ENCODE measurements at places on chromosomes 5 and 9.

DNA sequence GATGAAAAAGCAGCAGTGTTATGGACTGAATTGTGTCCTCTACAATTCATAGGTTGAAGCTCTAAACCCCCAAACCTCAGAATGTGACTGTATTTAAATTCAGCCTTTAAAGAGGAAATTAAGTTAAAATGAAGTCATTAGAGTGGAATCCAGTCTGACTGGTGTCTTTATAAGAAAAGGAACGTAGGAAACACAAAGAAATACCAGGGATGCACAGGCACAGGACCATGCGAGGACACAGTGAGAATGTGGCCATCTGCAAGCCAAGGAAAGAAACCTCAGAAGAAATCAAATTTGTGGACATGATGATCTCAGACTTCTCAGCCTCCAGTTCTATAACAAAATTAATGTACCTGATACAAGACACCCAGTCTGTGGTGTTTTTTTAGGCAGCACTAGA is 971.2 kb upstream of the CDH9 start:
- no peak for DNase-seq

- no peak for DNase-seq
These were observed 234.5 kb downstream of the PAPPA start for GRCh38 chr9:116387934-116388698.

- DNase-seq = no peak
These were observed 85.4 kb downstream of the ADAMTS2 start for GRCh38 chr5:179259731-179260323.

DNA sequence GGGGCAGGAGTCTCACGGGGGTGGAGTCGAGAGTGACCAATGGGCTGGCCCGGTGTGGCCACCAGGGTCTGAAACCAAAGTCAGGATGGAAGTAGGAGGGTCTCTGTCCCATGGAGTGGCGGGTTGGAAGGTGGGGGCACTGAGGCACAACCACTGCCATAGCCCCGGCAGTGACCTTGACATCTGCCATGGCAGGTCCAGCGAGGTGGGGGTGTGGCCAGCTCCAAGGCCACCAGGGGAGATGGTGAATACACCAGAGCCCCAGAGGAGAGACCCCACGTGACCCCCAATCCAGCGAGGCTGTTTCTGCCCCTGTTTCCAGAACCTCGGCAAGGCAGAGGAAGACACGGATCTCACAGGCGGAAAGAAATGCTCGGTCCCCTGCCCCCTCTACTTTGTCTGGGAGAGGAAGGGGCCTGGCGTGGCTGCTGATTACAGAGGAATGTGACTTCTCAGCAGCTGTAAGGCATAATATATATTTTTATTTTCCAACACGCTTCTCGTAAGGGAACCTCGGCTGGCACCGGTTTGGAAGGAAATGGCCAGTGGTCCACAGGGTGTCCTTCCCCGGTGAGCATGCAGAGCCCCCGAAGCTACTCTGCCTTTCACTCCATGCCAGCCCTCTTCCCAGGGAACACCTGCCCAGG is 105.7 kb upstream of the SARDH start:
- DNase-seq = no peak

DNA sequence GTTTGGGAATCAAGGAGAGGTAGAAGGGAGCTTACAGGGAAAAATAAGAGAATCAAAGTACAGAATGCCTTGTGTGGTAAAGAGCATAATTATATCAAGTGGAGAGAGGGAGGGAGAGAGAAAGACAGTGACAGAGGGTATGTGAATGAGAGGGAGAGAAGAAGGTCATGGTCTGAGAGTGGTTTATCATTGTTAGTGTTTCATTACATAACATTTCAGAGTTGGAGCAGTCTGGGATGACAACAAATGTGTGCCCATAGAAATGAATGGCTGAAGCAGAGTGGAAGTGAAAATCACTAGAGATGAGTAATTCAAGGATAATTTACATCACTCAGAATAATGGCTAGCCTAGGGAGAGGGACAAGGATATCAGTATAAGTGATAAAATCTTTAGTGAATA is 799.2 kb downstream of the TLE1 start:
- DNase-seq = no peak

Measured in bone marrow (tissue), 2 donors.